ENCODE measurements at places on chromosomes 11 and 22.

- no peak for DNase-seq
Observed at GRCh38 chr11:35101223-35101622, 37.7 kb upstream of the CD44 start.

DNA sequence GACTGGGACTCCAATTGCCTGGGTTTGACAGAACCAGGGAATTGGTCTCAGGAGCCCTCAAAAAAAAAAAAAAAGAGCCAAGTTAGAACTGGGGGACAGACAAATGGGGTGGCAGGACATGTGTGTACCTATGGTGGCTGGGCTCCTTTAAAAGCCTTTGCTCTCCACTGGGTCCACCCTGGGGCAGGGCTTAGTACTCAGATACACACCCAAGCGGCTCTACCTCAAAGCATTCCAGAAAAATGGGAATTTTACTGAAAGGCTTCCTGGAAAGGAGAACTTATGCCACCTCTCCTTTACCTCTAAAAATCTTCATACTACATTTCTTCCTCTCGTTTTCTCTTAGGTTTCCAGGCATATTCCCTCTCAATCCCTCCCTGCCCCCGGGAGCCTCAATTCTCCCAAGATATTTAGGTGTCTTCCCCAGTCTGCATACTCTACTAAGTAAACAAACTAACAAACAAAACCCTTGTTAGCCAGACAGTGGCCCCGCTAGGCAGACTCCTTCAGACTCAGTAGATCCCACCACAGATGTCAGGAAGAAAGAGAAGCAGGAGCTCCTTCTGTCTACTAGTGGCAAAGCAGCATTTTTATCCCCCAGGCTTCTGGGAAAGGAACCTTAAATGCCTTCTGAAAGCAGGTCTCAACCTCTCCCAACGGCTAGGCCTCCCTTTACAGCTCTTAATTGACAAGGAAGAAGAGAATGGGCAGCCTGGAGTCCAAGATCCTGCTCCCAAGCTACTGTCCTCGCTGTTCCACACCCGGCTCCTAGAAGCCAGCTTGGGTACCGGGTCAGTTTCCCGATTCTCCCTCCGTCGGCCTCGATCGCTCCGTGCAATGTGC lies 653 bp downstream of the PCSK7 start:
- DNase-seq, result peak; percentile 31

GRCh38 chr11:86255896-86256295 lies 11.3 kb downstream of the EED start:
- no peak for DNase-seq

DNA sequence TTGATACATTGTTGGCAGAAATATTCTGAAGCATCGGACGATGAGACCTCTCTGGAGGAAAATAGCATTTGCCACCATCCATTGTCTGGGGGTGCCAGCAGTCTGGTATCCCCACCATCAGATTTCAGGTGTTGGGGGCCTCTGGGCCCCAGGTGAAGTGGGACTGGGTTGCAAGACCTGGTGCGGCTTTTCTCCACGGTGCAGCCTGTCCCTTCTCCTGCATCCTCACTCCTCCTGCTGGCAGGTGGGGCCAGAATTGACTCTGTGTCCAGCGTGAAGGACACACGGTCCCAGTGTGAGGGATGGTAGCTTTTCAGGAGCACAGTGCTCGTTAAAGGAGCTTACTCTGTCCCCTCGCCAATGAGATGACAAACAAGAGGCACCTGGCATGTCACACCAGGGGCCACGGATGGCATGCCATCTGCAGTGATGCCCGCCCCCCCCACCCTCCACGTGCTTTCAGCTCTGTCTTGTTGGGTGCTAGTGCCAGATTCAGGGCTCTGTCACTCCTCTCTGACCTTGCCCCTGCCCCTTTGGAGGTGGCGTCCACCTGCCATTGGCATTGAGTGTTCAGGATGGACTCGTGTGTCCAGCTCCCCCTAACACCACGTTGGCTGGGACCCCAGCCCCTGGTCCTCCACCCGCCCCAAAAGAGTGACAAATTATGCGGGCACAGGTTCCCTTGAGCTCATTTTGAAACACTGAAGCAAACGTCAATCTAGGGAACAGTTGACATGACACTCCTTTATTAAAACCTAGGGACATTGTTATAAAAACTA lies 62.4 kb downstream of the PARVG start:
- no peak for DNase-seq

GRCh38 chr22:21666786-21667185 lies 974 bp downstream of the PPIL2 start:
- DNase-seq, result no peak

DNA sequence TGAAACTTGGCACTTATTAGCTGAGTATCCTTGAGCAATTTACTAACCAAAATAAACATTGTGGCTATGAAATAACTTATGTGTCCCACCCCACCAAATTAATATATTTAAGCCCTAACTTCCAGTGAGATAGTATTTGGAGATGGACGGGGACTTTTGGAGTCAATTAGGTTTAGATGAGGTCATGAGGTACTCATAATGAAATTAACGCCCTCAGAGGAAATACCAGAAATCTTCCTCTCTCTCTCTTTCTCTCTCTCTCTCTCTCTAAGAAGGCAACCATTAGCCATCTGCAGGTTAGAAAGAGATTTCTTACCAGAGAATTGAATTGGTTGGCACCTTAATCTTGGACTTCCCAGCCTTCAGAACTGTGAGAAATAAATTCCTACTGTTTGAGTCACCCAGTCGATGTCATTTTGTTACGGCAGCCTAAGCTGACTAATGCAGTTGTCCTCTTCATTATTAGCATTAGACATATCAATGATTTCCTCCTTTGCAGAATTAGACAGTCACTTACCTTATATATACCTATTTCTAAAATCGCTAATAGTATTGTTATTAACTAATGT lies 1284.0 kb downstream of the FAM181B start:
- no peak for DNase-seq

GRCh38 chr11:102912482-102912830 lies 37.7 kb upstream of the MMP12 start:
- no peak for DNase-seq

DNA sequence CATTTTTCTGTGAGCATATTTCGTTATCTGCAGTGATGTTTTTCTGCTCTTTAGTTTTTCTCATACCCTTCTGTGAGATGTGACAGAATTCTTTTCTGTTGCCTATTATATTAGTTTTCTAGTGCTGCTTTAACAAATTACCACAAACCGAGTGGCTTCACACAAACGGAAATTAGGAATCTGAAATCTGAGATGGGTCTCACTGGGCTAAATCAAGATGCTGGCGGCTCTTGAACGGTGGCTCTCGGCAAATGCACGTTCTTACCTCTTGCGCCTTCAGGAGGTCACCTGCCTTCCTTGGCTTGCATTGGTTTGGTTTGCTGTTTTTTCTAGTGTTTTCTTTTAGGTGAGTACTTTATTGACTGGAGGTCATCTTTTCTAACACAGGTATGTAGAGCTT lies 13.0 kb downstream of the ZBED4 start:
- peak; percentile 75 for DNase-seq

DNA sequence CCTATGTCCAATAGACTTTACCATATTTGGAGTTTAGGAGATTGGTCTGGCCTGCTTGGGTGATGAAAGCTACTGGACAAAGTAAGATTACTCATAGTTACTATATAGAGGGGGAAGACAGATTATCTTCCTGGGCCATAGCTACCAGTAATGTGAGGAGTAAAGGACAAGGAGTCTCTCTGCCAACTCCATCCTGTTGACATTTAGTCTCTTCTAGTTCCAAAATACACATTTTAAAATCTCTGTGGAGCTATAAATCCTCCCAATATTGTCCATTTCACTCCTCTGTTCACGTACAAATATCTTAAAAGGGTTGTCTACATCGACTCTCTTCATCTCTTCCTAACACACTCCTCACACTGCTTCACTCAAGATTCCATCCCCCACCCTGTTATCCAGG lies 1.1 kb upstream of the OR51D1 start:
- DNase-seq, result no peak

GRCh38 chr11:103398829-103399228 lies 289.6 kb downstream of the DYNC2H1 start:
- no peak for DNase-seq

DNA sequence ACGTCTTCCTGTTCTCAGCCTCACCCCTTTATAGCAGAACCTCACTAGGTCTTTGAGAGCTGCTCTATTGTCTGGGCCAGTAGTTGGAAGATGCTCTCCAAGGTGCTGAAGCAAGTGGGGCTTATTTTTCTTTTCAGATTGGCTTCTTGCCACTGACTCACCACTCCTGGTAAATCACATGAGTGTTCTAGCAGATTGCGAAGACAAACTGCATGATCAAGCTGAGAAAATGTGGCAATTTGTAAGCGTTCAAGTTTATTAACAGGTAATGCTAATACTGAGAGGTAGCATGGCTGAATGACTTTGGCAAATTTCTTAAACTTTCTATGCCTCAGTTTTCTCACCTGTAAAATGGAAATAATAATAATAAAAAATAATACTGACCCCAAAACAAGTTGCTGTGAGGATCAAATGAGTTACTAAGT lies 59.2 kb downstream of the CACNG2 start:
- DNase-seq, result peak; percentile 71

DNA sequence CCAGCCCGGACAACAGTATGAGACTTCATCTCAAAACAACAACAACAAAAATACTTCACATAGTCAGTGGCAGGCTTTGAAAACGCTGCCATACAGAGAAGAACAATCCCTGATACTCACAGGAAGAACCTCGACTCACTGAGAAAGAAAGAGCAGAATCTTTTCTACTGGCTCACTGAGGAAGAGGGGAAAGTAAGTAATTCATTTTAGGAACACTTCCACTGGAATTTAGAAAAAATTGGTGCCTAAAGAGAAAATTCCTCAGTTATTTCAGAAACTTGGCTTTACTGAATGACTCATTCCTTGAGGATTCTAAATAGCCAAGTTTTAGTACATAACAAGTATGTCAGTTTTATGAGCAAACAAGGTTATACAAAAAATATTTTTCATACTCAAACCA lies 12.3 kb downstream of the NARS2 start:
- DNase-seq, result no peak

DNA sequence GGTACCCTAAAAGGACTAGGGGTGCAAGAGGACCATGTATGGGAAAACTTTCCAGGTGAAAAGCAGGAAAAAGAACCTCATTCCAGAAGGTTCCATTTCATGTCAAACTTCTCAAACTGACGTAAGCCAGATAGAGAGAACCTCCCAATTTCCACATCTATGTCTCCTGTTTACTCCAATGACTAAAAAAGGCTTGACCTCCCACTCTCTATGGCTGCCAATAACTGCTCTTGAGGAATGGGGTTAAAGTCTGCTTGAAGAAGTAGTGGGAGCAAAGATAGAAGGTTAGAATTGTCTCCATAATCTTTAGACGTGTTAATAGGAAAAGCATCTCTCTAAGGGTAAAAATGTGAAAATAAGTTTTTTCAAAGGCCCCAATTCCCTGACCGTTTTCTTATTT lies 38.0 kb downstream of the DCUN1D5 start:
- no peak for DNase-seq

GRCh38 chr11:16001899-16002426 lies 354.4 kb downstream of the SOX6 start:
- DNase-seq, result peak; percentile 87

- DNase-seq, result no peak
Observed at GRCh38 chr11:14096606-14097005, 134.1 kb downstream of the SPON1 start.

DNA sequence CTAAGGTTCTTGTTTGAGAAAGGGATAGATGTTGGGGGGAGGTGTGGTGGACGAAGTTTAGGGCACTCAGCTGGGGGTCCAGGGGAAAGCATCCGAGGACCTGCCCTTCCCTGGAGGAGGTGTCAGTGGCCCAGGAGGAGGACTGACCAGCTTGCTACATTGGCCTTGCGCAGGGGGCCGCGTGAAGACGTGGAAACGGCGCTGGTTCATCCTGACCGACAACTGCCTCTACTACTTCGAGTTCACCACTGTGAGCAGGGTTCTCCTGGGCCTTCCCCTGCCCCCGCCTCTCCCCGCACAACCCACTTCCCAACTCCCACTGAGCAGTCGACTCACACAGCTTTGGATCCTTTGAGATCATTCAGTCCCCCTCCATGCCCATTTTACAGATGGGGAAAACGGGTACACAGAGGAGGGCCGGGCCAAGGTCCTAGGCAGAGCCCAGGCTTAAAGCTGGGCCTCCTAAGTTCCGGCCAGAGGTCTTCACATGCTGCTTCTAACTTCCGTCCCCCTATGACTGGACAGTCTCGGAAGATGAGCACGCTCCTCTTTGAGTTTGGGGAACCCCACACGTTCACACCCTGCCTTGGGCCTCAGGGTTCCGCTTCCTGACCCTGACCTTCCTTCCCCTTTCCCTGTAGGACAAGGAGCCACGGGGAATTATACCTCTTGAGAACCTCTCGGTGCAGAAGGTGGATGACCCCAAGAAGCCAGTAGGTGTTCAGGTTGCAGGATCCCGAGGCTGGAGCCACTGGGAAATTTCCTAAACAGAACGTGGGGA lies 28.7 kb downstream of the CYTH4 start:
- DNase-seq, result no peak

- DNase-seq, result peak; percentile 15
Observed at GRCh38 chr11:128621601-128622501, 34.5 kb upstream of the ETS1 start.

- DNase-seq, result no peak
Observed at GRCh38 chr11:66310324-66310723, 6.5 kb downstream of the CD248 start.

DNA sequence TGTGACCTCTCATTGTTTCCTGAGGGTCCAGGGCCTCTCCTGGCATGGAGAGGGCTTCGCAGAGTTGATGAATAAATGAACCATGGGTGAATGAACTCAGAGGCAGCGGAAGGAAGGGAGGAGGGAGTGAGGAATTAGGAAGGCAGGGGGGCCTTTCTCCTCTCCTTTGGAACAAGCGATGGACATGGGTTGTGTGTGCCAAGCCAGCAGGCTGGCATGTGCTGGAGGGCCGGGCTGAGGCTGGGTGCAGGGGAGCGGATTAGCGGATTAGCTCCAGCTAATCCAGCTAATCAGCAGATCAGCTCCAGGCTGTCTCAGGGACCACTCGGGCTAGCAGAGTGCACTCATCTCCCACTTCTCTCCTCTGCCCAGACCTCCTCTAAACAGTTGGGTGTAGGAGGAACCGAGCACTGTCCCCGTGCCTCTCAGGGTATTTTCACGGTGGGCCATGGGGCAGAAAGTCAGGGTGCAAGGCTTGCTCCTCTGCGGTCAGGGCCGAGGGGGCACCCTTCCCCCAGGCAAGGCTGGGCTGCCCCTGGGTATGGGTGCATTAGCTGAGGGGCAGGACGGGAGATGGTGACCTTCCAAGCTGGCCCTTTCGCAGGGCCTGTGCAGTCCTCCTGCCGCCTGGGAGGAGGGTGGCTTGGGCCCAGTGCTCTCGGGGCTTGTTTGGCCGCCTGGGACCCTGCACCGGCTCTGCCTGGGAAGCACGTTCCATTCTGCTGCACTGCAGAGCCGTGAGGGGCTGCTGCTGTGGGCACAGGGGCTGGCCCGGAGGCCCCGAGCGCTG lies 120.3 kb upstream of the B3GAT1 start:
- DNase-seq, result no peak
